ENCODE measurements at places on chromosomes 2 and 18.
A peak's percentile ranks its signal among the peaks of the same experiment; 100 is the strongest.

- DNase-seq, result no peak
These were observed 297.1 kb upstream of the RBMS1 start for GRCh38 chr2:160790738-160791137.

DNA sequence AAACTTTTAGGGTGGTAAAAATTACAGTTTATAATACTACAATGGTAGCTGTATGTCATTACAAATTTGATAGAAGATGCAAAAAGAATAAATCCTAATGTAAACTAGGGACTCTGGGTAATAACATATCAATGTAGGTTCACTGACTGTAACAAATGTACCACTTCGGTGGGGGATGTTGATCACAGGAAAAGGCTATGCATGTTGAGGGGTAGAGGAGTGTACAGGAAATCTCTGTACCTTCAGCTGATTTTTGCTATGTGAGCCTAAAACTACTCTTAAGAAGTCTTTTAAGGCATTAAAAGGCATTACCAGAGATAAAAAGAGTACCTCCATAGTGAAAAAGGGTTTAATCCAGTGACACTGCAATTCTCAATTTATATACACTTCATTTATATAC lies 25.0 kb downstream of the TRIP12 start:
- no peak for DNase-seq

GRCh38 chr2:24658531-24659202 lies 134.5 kb downstream of the PTRHD1 start:
- DNase-seq, result no peak

DNA sequence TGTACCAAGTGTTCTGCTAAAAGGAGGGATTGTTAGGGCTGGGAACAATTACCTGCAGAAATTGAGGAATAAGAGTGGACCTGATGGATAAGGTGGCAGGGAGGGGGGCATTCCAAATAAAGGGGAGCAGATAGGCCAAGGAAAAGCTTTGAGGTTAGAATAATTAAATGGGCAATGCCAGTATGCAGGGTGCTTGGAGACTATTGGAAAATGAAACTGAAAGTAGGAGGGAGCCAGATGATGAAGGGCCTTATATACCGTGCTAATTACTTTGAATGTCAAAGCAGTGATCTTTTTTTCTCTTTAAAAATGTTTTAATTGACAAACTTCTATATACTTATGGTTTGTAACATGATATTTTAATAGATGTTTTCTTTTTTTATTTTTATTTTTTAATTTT lies 42.9 kb downstream of the MMADHC start:
- DNase-seq, result no peak

GRCh38 chr2:44705876-44706480 lies 235.5 kb upstream of the SIX3 start:
- DNase-seq, result no peak

DNA sequence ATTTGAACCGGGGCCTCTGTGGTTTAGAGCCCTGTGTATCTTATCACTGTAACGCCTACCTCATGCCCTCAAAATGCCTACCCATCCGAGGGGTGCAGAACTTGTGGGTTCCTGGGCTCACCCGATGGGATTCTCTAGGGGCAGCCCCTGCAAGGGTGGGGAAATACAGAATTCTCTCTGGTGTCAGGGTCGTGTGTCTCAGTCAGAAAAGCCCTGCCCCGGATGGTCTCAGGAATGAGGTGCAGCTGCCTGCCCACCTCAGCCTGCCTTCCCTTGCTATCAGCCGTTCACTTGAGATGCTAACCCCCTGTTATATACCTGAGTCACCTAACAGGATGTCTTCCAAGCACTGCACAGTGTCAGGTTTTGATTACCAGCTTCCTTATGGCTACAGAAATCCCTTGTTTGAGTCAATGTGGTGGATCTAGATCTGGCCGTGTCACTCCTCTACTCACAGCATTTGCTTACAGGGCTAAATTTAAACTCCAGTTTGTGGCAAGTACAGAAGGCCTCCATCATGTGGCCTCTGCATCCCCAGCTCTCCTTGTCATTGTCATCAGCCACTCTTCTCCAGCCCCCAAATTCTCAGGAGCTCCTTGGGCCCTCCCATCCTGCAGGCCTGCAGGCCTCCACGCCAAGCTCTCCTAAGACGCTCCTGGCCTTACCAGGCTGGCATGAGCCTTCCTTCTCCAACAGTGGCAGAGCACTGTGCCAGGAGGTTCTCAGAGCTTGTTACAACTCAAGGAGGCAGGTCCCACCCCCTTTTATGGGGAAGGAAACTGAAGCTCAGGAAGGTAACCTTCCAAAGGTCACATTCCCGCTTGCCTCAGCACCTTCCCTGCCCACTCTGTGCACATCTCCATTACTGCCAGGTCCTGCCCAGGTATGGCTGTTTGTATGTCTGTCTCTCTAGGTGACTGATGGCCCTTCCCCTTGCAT lies 14.3 kb upstream of the MAP3K2 start:
- peak; percentile 72 for DNase-seq

DNA sequence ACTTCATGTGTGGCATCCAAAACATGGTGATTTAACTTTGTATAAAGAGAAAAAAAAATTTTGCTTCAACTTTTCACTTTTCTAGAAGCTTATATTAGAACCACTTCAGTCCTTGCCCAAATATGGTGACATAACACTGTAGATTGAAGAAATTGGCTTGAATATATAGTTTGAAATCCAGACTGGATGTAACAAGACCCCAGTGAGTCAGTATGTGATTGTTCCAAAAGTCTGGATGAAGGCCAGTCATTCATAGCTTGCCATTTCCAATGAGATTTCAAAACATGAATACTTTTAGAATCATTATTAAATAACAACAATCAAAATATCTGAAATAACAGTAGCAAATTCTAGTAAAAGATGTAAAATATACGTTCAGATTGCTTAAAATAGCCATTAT lies 104.8 kb upstream of the FN1 start:
- DNase-seq, result no peak

Data from islet precursor cell (in vitro differentiated cells).